ENCODE measurements at places on chromosomes 5 and 9.
A peak's percentile ranks its signal among the peaks of the same experiment; 100 is the strongest.

- no peak for DNase-seq
These were observed 183.3 kb downstream of the SEMA5A start for GRCh38 chr5:9362600-9362999.

- DNase-seq = no peak
These were observed 329.4 kb downstream of the KIF4B start for GRCh38 chr5:155342956-155343355.

DNA sequence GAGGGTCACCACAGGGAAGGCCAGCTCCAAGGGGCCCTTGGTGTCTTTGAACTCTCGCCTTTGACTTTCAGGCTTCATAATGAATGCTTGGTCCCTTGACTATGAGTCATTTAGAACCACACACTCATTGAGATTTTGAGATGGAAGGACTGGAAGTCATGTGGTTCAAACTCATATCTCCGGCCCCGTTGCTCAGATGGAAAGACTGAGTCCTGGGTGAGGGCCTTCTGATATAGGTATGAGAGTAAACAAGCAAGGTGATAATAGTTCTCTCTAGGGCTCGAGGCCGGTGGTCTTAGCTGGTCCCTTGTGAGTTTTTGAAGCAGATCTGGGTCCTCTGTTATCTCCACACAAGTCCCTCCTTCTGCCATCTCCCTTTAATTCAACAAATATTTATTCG is 210.6 kb downstream of the PAX5 start:
- no peak for DNase-seq

DNA sequence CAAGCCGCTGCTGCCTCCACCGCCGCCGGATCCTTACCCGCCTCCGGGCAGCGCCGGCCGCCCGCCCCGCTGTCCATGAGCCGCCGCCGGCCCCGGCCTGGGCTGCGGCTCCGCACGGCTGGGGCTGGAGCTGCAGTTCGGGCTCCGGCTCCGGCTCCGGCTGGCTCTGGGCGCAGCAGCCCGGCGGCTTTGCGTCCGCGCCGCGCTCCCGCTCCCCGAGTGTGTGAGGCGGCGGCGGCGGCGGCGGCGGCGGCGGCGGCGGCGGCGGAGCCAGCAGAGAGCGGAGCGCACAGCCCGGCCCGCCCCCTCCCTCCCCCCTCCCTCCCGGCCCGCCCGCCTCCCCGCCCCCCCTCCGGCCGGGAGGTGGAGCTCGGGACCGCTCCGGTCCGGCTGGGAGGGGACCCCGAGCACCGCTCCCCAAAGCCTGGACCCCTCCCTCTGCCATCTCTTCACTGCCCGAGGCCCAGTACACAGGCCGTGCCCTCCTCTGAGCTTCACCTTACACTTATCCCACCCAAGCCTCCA is at the start of gene PCDH1:
Gene PCDH1 (minus strand): TSS at position 225 of the 525 bp plus-strand sequence. CDS start 148 bp downstream, at position 77.
- no peak for DNase-seq

DNA sequence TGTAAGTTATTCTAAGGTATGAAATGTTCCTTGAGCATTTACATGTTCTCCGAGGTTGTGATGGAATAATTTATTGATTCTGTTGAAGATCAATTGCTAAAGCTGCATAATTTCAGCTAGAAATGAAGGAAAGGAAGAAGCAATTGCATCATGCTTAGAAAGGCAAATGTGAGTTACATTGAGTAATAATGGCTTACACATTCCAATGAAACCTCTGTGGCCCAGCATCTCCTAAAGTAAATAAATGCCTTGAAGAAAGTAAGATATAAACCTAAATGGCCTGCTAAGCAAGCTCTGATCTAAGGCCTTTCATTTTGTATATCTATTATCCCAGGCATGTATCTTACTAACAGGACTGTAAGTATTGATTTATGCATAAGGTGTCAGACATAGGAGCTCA is 677.3 kb upstream of the RGMB start:
- no peak for DNase-seq

DNA sequence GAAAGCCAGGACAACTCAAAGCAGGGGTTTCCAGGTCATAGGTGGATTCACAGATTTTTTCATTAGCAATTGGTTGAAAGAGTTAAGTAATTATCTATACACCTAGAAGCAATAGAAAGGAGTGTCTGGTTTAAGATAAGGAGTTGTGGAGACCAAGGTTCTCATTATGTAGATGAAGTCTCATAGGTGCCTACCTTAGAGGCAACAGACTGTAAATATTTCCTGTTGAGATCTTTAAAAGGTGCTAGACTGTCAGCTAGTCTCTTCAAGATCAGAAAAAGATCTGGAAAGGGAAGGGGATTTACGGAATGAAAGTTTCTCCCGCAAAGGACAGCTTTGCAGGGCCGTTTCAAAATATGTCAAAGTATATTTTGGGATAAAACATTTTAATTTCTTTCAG is 603.4 kb downstream of the PTPRD start:
- DNase-seq = no peak

DNA sequence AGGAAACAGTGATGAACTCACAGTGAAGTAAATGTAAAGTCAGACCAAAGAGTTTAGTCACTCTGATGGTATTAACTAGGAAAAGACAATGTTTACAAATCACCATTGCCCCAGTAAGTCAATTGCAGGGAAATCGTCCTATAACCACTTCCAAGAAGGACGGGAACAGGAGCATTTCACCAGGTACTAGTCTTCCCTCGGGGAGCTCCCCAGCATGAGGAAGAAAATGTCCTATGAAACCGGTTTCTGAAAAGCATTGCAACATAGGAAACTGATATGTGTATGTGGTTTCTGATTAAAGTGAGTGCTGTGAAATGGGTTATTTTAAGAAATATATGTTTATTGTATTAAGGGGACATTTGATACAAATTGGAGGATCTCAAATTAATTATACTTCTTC is 626.7 kb upstream of the ADAMTS16 start:
- DNase-seq = peak; percentile 60

- no peak for DNase-seq
These were observed 65.1 kb downstream of the SLC44A1 start for GRCh38 chr9:105309531-105309931.

Data from esophagus muscularis mucosa (tissue), 4 donors.